ENCODE measurements at places on chromosomes 11 and 22. TPM values are rescaled to one million over a fixed set of nuclear protein-coding genes. Genes with fewer than 3 reads are reported as not detected.

GRCh38 chr11:2518983-2519340, 74.2 kb downstream of the KCNQ1 start:
- no peak for DNase-seq

DNA sequence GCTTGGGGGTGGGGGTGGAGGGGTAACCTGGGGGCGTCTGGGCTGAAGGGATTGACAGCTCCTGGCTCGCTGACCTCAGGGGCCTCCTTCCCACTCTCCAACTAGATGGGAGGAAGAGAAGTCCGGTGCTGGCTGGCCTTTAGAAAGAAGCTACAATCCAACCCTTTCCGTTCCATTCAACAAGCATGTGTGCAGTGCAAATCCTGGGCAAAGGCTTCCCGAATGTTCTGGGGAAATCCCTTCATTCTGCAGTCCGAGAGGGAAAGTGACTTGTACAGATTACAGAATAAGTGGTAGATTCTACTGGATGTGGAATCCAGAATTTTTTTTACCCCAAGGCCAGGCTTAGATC, 149.9 kb downstream of the FEZ1 start:
- no peak for DNase-seq

ISX gene
- total RNA-seq = not detected

- no peak for DNase-seq
These were observed 662.1 kb downstream of the NTM start for GRCh38 chr11:132032555-132032954.

LSP1 gene
- 6.7 TPM for total RNA-seq

NXPE2 gene
- total RNA-seq = not detected

- peak; percentile 65 for DNase-seq
These were observed 14.2 kb upstream of the ST14 start for GRCh38 chr11:130145311-130145812.

GRCh38 chr22:48228468-48228867, 1466.0 kb downstream of the TBC1D22A start:
- no peak for DNase-seq

PKP3 gene
- 44.4 TPM for total RNA-seq

- DNase-seq = no peak
These were observed 1237.9 kb downstream of the FAM181B start for GRCh38 chr11:81495699-81496292.

GRCh38 chr11:3894128-3894731, 38.8 kb downstream of the STIM1 start:
- DNase-seq = no peak

ANO5 gene
- 13.8 TPM for total RNA-seq

- DNase-seq = no peak
These were observed 207.6 kb upstream of the LUZP2 start for GRCh38 chr11:24289301-24289700.

SREBF2 gene
- 34.4 TPM for total RNA-seq

MTMR3 gene
- total RNA-seq = 63.2 TPM

GRCh38 chr11:71431271-71431670, 16.9 kb downstream of the DHCR7 start:
- DNase-seq = no peak

GRCh38 chr11:35030716-35031213, 108.2 kb upstream of the CD44 start:
- DNase-seq = no peak

MEI1 gene
- total RNA-seq = 2.3 TPM

- peak; percentile 94 for DNase-seq
These were observed at the start of gene DMC1 for GRCh38 chr22:38569972-38570778. DMC1 (minus strand) TSS chr22:38570183; CDS start chr22:38568256, 1,927 bp downstream.

- DNase-seq = peak; percentile 92
These were observed 3.4 kb downstream of the FAM83F start for GRCh38 chr22:39997939-39998726.

- DNase-seq = no peak
These were observed 652.1 kb downstream of the NELL1 start for GRCh38 chr11:21321530-21321929.

DNA sequence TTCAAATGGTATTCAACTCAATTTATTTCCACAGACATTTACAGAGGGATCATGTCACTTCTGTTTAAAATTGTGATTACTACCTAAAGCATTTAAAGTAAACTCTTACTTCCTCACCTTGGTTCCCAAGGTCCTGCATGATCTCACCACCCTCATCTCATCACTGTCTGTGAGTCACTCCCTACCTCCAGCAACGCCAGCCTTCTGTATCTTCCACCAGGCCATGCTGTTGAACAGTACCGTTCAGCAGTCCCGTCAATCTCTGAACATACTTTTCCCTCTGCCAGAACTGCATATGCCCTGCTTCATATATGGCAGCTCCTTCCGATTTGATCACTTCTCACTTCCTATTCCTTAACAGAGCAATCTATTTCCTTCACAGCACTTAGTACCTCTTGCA, 2.0 kb downstream of the FBXO3 start:
- DNase-seq = no peak

DNA sequence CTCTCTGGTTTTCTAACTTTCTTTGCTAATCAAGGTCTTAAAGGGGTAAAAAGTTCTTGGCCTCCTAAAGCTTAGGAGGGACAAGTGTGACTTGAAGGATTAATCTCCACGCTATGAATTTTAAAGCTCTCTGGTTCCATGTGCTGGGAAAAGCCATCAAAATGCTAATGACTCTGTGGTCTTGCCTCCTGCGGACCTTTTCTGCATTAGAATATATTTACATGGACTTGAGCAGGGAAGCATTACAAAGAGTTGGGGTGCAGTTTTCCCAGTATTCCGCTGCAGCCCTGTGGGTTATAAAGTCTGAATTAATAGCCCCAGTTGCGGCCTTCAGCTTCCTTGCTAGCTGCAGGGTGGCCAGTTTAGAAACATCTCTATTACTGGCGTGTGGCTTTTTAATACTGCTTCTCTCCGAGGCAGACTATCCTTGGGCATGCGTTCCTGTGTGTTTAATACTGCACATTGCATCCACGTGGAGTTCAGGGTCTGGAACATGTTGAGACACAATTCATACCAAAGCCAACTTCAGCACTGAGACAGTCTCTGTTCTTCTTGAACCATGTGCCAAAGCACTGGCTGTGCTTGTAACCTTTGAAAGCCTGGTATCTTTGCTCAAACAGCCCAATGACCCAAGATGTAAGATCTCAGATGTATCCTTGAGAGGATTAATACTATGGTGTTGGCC, 27.3 kb downstream of the TSPAN18 start:
- DNase-seq = no peak

DNA sequence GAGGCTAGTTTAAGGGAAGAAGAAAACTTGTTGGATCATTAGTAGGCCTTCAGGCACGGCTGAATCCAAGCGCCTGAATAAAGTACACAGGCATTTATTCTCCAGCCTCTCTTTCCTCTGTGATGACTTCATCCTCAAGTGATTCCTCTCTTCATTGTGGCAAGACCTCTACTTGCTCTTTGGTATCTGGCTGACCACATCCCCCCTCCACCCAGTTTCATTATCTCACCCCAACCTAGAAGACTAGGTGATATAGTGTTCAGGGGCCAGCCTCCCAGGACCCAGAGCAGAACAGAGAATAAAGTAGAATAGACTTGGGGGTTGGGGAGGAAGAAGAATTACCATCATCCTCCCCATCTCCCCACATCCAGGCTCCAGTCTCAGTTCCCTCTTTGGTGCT, 189.3 kb downstream of the MIAT start:
- no peak for DNase-seq

GVQW3 gene
- total RNA-seq = 3.3 TPM

DNA sequence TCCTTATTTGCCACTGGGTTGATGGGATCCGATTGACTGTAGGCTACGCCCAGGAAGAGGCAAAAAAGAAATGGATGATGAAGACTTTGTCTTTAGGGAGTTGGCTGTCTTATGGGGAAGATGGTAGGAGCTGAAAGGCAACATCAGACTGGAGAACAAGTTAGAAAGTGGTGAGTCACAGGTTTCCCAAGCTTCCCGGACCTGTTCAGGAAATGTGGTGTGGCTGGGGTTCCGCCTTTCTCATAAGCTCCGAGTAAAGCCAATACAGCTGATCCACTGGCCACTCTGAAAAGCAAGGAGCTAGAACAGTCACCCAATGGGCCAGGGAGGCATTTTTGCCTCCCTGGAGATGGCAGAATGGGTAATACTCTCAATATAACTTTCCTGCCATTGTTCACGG, 194.5 kb downstream of the SNX19 start:
- DNase-seq = no peak

DNA sequence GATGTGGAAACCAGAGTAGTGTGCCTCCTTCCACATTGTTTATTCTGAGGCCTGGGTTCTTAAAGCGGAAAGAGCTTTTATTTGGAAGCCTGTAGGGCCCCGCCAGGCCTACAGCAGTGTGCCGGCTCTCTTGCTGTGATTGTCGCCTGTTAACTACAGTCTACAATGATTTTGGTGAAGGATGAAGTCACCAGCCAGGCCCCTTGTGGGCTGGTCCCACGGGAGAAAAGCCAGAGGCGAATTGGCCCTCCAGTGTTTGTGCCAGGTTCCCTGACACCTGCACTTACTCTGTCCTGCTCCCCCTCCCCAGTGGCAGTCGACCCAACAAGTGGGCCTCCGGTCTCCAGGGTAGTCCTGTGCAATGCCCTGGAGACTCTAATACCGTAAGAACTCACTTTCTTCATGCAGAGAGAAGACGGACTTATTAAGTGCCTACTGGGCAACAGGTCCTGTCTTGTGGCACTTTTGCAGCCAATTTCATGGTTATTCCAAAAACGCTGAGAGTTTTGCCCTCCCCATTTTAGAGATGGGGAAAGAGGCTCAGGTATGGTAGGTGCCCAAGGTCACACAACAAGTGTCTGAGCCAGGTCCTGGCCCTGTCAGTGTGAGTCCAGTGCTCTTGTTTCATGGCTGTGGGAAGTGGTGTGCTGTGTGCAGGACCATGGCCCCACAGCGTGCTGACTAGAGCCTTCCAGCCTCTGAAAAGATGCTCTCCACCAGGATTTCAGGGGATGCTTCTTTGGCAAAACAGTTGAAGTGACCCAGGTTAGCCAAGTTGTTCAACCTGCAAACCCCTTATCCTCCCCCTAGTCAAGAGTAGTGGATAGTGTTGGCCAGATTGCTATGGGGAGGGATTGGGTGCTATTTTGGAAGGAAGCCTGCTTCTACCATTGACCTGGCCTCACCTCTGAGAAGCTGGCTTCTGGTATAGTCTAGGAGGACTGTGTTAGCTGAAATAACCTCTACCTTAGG, 1.4 kb downstream of the MICAL2 start:
- no peak for DNase-seq

SYT9 gene
- total RNA-seq = 7.6 TPM

GRCh38 chr11:123543797-123544196, 110.6 kb downstream of the SCN3B start:
- DNase-seq = peak; percentile 30

COMMD9 gene
- 52.6 TPM for total RNA-seq

- DNase-seq = no peak
These were observed 52.1 kb upstream of the RASD2 start for GRCh38 chr22:35488513-35488912.

PATE2 gene
- total RNA-seq = not detected

PNPLA3 gene
- not detected for total RNA-seq

DNA sequence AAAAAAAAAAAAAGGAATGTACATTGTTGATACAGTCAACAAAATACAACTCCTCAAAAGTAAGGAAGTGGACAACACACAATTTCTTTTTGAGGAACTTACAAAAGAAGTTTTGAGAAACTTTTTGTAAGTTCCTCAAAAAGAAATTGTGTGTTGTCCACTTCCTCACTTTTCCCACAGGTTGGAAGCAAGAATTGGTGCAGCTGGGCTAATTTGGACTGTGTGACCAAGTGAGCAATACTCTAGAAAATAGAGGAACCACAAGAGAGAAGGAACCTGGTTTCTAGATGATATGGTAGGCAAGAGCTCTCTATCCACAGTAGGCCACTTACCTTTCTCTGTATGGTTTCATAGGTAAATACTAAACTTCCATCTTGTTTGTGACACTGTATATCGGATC, 1053.8 kb downstream of the LRRC4C start:
- no peak for DNase-seq

GRCh38 chr11:117375960-117376359, 48.3 kb downstream of the CEP164 start:
- no peak for DNase-seq

- no peak for DNase-seq
These were observed 1422.7 kb downstream of the BRD1 start for GRCh38 chr22:48404801-48405447.

CECR2 gene
- 1.5 TPM for total RNA-seq

DNA sequence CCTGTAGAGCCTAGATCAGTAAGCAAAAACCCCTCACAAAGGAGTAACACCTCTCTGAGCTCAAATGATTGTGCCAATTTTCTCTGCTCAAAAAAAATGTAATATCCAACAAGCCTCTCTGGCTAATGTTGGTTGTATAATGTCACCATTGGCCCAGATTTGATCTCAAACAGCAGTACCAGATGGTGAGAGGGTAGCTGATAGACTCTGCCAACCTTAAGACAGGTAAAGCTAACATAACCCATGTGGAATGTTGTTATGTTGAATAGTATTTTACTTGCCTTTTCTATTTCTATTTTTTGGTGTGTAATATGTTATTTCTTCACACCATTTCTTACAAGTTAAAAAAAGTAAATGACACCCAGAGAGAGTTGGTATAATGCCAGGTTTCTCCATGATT, 166.7 kb upstream of the GUCY1A2 start:
- no peak for DNase-seq

- DNase-seq = no peak
These were observed 133.5 kb downstream of the MYO18B start for GRCh38 chr22:25875461-25875860.
